Stimulated activated CD8-positive, alpha-beta memory T cell treated with anti-CD3 and anti-CD28 coated beads, Interleukin-7, amount 100 ng/mL, for 1 hour (primary cell): ENCODE measurements at places on chromosomes 2 and 18.

DNA sequence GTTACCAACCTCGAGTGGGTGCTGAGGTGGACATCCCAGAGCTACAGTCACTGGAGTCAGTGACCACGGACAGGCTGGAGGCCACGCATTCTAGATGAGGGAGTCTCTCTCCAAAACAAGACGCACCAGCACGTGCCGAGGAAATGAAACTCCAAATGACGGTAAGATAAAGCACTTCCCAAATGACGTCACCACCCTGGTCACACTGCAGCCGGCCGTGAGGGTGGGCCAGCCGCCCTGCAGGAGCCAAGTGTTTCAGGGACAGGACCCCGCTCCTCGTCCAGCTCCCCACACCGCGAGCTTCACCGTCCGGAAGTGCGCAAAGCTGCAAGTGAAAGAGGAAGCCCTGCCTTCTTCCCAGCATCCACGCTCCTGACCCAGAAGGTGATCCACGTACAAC lies 99.4 kb downstream of the ZNF516 start:
- DNase-seq: no peak

- no peak for DNase-seq
Observed at GRCh38 chr18:907885-908757, 3.5 kb downstream of the ADCYAP1 start.

- DNase-seq: no peak
Observed at GRCh38 chr18:47931718-47932103, 1.3 kb upstream of the SMAD2 start.

DNA sequence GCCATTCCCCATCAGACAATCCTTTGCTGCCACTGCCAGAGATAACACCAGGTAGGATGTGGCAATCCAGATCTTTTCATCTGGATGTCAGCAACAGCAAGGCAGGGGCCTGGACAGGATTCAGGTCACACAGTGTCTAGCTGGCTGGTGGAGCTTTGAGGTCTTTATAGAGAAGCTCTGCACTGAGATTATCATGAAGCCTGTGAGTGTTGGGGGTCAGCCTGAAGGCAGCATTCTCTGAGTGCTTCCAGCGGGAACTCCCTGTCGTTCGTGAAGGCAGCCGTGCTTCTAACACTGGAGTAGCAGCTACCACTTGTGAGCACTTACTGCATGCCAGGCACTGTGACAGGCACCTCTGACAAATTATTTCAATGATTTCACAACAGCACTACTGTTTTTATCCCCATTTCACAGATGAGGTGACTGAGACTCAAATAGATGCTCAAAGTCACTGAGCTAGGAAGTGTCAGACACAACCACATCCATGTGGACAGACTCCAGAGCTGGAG lies 85.7 kb downstream of the SEMA4F start:
- DNase-seq: no peak

DNA sequence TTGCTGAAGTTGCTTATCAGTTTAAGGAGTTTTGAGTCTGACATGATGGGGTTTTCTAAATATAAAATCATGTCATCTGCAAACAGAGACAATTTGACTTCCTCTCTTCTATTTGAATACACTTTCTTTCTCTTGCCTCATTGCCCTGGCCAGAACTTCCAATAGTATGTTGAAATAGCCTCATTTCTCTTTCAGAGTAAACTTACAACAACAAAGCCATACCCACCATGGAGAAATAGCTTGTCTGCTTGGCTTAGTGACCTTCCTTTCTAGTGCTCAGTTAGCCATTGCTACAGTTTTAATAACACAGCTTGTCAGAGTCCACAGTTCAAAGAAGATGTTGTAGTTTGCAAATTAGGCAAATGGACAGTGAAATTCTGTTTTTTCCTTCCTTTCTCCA lies 228.0 kb downstream of the ETAA1 start:
- no peak for DNase-seq

DNA sequence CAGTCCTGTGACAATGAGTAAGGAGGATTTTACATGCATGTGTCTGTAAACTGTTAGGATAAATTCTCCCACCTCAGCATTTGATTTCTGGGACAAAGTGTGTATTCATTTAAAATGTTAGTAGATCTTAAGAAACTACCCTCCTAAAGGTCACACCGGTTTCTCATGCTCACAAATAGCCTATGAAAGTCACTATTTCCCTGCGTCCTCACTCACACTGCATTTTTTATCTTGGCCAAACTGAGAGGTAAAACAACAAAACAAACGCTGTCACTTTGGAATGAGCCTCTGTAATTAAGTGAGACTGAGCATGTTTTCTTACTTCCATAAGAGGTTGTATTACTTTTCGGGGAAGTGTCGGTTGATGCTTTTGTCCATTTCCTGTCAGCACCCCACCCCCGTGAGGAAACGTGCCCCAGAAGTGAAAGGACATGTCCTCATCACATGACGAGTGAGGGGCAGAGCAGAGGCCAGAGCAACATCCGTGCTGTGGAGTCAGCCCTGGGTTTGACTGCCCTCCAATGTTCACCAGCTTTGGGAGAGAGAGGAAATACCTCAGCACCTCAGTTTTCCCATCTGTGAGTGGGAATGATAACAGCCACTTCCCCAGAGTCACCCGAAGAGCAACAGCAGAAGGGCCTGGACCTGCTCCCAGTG lies 3.1 kb downstream of the GYPC start:
- DNase-seq: no peak

GRCh38 chr2:226550801-226551200 lies 248.8 kb downstream of the IRS1 start:
- DNase-seq: no peak
